ENCODE measurements at places on chromosomes 1 and 21.

DNA sequence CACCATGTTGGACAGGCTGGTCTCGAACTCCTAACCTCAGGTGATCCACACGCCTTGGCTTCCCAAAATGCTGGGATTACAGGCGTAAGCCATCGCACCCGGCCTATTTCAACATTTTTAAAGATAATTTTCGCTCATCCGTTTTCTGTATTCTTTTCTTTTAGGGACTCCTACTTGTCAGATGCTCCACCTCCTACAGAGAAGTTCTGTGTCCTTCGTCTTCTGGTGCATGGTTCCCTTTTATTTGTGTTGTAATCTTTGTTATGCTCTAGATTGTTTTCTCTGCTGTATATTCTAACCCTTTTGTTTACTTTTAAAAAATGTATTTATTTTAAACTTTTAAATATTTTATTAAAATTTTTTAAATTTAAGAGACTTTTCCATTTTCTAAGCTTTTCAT lies 28.4 kb downstream of the CLDN14 start:
- DNase-seq: no peak

- no peak for DNase-seq
Observed at GRCh38 chr21:42120101-42120902, 49.2 kb downstream of the UMODL1 start.

- no peak for DNase-seq
Observed at GRCh38 chr1:89957107-89957506, 37.8 kb upstream of the ZNF326 start.

DNA sequence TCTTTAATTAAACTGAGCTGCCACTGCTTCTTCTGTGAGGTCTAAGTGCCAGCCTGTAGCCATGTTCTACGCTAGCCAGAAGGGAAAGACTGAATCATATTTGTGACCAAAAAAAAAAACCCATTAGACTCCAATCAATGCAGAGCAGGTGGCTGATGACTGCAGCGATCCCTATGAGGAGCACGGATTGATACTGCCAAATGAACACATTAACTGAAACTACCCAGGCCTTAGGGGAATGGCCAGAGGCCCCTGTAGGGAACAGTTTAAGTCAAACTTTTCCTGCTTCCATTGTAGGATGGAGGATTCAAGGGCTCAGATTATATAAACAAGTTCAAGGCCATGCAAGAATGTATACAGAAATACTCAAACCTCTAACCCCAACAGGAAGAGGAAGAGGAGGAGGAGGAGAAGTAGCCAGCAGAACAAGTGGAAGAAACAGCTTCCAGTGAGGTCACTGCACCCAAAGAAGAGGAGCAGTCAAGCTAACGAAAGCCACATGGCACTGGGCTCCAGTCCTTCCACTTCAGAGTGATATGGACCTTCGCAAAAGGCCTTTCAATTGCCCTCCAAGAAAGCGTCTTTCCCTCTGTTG lies 328.3 kb downstream of the SMYD3 start:
- no peak for DNase-seq

DNA sequence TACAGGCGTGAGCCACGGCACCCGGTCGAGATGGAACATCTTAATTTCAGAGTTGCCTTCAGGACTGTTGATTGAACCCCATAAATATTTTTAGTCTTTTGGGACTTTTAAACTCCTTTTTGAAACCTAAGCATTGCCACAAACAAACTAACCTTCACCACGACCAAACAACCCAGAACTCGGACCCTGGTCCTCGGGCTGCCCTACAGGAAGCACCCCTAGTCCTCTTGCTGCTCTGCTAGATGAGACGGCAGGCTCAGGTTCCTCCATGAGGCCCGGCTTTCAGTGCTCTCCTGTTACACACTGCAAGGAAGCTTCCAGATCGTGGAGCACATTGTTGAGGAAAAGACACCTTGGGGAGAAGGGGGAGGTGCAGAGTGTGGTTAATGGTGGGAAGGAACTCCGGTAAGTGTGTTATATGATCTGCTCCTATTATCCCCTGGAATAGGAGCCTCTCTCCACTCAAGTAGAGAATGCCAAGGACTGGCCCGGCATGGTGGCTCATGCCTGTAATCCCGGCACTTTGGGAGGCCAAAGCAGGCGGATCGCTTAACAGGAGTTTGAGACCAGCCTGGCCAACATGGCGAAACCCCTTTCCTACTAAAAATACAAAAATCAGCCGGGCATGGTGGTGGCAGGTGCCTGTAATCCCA lies 5.7 kb downstream of the EPHX1 start:
- DNase-seq: no peak

- no peak for DNase-seq
Observed at GRCh38 chr1:205416322-205416721, 5.5 kb downstream of the LEMD1 start.

DNA sequence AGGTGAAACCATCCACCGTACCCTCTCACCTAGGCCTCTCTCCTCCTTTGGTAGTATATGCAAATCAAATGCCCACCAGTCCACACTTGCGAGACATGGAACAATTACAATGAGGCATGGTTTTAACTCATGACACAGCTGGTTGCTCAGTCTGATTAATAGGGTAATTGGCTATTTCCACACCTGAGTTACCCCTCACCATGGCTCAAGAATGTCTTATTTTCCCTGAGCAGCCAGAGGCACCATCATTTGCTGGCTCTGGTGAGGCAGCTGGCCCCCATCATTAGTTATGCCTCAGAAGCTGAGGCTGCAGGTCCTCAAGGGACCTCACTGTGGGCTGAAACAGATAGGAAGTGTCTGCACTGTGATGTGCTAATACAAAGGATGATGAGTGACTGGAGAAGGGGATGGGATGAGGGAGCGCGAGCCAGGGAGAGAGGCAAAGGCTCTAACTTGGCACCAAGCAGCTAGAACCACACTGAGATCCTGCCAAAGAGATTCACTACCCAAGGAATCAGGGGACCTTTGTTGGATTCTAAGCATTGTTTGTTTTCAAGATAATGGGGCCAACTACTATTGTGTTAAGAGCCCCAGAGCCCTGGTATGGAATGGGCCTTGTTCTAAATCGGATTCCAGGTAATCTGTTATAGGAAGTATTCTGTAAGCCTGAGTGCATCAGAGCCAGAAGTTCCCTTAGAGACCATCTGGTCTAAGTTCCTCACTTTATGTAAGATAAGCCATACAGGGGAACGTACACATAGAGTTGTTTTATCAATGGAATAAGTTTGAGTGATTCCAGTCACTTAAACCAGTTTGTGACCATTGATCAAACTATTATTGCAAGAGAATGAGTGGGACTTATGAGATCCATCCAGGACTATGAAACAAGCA lies 80.0 kb upstream of the CNTN2 start:
- DNase-seq: no peak

- no peak for DNase-seq
Observed at GRCh38 chr1:193662030-193662429, 475.6 kb upstream of the B3GALT2 start.

DNA sequence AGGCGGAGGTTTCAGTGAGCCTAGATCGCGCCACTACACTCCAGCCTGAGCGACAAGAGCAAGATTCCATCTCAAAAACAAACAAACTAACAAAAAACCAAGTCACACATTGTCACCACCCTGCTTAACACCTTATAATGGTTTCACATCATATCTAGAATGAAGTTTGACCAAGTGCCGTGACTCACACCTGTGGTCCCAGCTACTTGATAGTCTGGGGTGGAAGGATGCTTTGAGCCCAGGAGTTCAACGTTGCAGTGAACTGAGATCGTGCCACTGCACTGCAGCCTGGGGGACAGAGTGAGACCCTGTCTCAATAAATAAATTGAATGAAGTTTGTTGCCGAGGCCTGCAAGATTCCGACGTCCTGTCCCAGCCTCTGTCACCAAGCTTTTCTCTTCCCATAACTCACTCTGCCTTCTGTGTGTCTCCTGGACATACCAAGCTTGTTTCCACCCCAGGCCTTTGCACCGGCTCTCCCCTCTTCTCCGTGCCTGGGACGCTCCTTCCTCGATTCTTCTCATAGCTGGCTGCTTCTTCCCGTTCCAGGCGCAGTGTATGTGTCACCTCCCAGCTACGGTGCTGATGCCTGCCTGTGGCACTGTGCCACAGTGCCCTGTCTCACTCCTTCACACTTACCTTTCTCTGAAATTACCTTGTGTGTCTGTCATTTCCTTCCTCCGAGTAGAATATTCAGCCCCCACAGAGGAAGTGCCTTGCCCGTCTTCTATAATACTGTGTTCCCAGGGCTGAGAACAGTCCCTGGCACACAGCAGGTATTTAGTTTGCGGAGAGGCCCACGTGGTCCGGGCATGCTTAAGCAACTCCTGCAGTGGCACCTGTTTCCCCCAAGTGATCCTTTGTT lies 3.8 kb upstream of the SELENON start:
- no peak for DNase-seq

- DNase-seq: no peak
Observed at GRCh38 chr1:16119926-16120325, 35.9 kb downstream of the EPHA2 start.

- DNase-seq: no peak
Observed at GRCh38 chr21:26177746-26178426, 7.3 kb upstream of the APP start.

DNA sequence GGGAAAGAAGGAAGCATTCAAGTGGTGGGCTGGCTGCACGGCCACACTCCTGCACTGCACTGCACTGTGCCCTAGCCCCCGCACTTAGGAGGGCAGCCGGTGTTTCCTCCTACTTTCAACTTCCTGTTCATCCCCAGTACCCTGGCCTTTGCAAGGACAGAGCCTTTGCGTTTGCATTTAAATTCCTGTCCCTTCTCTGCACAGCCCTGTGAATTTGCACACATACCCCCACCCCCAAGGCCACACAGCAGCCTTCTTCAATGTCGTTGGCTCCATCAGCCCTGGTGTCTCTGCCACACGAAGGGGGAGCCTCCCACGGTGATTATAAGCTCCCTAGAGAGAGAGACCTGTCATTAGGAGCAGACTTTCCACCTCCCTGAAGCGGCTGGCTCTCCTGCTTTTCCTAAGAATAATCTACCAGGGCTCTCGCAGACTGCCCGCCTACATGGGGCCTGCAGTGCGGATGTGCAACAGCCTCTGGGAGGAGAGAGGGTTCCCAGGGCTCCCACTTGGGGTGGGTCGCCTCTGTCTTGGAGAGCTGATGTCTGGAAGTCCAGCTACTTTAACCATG lies 13.2 kb upstream of the SLC45A3 start:
- no peak for DNase-seq

DNA sequence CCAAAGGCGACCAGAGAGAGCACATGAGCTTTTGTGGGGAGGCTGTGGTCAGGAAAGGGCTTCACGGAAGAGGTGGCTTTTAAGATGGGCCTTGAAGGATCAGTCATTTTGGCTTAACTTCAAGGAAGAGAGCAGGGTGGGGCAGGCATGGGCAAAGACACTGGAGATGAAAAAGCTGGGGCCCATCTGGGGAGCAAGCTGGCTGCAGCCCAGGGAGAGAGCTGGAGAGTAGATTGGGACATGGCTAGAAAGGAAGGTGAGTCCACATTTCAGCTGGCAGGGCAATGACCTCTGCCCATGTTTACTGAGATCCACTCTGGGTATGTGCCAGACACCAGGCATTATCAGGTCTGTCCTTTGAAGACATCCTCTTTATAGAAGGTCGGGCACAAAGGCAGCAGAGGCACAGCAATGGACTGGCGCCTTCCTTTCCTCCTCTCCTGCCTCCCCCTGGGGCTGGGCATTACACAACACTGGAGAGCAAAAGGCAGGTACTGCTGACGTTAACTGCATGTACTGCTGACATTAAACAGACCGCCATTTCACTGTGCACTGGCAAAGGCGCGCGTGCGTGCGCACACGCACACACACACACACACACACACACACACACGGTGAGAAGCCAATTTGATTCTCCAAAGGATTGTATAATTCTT lies 2.2 kb upstream of the UBXN10 start:
- DNase-seq: no peak

DNA sequence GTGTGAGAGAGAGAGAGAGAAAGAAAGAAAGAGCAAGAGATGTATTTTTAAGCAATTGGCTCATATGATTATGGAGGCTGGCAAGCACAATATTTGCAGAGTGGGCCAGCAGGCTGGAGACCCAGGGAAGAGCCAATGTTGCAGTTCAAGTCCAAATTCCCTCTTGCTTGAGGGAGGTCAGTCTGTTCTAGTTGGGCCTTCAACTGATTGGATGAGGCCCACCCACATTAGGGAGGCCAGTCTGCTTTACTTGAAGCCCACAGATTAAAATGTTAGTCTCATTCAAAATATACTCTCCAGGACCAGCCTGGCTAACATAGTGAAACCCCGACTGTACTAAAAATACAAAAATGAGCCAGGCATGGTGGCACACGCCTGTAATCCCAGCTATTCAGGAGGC lies 8.6 kb upstream of the PARS2 start:
- DNase-seq: no peak

- DNase-seq: no peak
Observed at GRCh38 chr1:119818181-119818580, 6.9 kb upstream of the REG4 start.

DNA sequence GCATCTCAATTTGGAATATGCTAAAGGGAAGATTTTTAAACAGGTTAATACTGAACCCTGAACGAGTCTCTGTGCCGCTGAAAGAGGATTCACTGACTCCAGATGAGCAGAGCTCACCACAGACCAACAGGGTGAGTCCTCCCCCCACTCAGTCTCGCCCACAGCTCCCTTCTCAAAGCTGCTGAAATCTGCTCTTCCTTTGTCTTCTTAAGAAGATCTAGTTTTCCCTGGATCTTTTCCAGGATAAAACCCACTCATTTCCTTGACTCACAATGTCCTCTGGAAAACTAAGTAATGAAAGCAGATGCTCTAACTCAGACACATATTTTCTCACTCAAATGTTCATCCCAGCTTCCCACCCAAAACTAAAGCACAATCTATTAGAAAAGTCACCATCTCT lies 447.0 kb upstream of the PKN2 start:
- no peak for DNase-seq

GRCh38 chr1:226829105-226829504 lies 41.3 kb upstream of the PSEN2 start:
- DNase-seq: no peak

- no peak for DNase-seq
Observed at GRCh38 chr1:24756395-24756794, 11.1 kb downstream of the CLIC4 start.

DNA sequence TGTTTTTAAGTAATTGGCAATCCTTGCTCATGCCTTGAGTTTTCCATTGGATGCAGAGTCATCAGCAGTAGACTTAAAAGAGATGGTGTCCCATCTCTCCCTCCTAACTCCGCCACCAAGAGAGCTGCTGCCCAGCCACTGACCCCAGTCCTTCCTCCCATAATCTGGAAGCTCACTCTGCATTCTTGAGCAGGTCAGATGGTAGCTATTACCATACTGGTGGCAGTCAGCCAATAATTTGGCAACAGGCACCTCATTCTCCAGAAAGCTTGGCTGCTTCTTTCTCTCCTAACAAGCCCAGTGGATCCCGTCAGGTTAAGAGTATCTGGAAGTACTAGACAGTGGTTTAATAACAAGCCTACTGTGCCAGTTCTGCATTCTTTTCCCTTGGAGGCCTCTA lies 272.1 kb downstream of the ZNF648 start:
- DNase-seq: no peak

DNA sequence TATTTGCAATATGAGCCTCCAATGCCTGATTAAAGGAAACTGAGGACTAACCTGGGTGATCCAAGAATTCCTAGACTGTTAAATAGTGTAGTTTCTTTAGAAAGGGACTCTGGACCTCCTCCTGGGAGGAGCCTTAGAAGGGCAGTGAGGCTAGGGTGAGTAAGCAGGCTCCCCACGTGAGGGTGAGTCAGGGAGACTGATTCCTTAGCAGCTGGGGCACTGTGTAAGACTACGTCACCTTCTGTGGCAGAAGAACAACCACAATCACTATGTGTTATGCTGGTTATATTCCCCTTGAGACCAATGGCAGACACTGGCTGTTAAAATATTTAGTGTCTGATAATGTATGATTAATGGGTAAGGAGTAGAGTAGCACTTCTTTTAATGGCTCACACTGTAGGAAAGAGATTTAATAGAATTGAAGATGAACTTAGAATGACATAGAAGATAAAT lies 53.3 kb upstream of the SYT14 start:
- DNase-seq: no peak

- DNase-seq: no peak
Observed at GRCh38 chr1:116569776-116570357, 959 bp downstream of the CD58 start.
